Skin of body (tissue), 3 donors: ENCODE measurements at places on chromosomes 3 and 15.
A peak's percentile ranks its signal among the peaks of the same experiment; 100 is the strongest.

GRCh38 chr3:169619793-169620192, 43.7 kb downstream of the MECOM start:
- DNase-seq: peak; percentile 13

DNA sequence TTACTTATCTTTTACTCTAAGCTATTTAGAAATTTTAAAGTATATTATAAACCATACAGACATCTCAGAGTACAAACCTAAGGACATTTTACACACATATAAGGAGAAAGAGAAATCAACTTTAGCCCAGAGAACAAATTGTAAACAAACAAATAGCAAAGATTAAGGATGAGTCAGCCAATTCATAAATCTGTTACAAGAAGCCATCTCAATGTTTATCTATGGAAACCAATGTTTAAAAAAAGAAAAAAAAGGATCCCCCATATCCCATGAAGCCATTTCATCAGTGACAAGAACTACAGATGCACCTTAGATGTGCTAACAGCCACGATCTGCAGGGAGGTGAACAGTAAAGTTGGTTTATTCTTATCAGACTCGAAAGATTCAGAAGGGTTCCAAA, 437.1 kb downstream of the SHQ1 start:
- no peak for DNase-seq

GRCh38 chr3:101072300-101072699, 79.1 kb upstream of the ABI3BP start:
- DNase-seq: no peak

GRCh38 chr3:104102386-104102785, 1264.3 kb upstream of the ALCAM start:
- peak; percentile 17 for DNase-seq

DNA sequence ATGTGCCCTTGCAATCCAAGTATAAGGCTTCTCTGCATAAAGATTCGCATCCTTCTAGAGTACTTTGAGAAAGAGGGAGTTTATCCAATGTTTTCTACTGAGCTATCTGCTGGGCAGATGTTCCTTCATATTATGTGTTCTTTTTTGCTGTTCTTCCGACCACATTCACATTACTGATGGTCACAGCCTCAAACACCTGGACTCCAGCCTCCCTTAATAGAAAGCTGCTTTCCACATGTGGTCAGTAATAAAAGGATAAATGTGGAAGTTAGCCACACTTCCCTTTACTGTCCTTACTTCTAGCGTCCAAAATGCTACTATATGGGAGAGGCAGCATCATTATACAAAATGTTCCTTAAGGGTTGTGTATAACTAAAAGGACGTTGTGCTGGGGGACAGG, 116.9 kb downstream of the CD47 start:
- peak; percentile 16 for DNase-seq

DNA sequence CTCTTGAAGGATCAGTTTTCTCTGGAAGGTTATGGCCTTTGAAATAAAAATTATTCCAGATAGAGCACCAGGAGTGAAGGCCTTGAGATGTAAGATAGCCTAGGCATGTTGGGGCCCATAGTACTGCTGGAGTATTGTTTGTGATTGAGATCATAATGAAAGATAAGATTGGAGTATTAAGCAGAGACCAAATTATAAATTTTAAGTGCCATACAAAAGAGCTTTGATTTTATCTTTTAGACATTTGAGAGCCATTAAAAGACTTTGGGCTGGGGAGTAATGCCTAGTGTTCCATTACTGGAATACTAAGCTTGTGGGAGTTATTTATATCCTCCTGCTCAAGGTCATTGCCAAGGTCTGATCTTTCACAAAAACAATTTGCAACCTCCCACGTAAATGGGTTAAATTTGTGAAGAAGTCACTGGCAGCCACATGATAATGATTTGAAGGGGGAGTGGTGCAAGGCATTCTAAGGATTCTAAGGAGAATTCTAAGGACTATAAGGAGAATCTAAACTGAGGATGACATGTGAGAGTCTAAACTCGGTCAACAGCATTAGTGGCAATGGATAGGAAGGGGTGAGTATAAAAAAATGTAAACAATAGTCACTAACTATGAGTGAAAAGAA, 12.8 kb downstream of the ELL3 start:
- no peak for DNase-seq

GRCh38 chr15:84840741-84841429, 23.7 kb downstream of the ALPK3 start:
- no peak for DNase-seq

DNA sequence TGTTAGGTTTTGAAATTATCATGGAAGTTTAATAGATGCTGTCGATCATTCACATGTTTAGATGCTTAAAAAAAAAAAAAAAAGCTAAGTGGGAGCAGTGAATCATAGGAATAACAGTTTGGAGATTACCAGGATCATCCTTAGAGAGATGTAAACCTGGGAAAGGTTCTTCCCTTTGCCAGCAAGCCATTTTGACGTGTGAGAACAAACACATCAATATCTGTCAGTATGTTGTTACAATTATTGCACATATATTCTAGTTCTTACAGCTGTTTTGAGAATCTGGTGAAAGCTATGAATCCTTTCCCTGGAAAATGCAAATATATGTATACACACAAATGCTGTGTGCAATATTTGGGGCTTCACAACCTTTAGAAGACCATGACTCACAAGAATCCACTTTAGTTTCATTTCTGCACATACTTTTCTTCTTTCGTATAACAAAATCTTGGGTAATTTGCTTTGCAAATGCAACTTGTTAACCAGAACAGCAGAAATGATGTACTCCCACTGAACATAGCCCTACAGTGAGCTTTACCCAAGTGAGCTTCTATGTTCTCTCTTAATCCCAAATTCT, 12.0 kb downstream of the NFKBIZ start:
- no peak for DNase-seq

DNA sequence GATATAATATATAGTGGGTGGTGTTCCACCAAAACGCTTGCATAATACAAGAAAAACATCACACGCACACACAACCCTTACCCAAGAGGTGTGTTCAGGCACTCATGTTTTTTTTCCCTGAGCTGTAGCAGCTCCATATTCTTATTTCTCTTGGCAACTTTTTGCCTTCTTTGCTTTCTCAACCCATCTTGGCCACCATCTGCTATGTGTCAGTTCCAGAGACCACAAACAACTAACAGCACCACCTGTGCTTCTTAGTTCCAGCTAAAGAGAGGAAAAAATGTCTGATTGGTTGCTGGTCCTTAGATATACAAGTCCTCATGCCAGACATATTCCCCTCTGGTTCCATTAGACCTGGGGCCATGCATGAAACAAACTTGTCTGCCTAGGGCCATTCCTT, 11.9 kb downstream of the ACTC1 start:
- no peak for DNase-seq

- DNase-seq: no peak
These were observed 44.8 kb downstream of the SLC6A1 start for GRCh38 chr3:11037241-11037873.

DNA sequence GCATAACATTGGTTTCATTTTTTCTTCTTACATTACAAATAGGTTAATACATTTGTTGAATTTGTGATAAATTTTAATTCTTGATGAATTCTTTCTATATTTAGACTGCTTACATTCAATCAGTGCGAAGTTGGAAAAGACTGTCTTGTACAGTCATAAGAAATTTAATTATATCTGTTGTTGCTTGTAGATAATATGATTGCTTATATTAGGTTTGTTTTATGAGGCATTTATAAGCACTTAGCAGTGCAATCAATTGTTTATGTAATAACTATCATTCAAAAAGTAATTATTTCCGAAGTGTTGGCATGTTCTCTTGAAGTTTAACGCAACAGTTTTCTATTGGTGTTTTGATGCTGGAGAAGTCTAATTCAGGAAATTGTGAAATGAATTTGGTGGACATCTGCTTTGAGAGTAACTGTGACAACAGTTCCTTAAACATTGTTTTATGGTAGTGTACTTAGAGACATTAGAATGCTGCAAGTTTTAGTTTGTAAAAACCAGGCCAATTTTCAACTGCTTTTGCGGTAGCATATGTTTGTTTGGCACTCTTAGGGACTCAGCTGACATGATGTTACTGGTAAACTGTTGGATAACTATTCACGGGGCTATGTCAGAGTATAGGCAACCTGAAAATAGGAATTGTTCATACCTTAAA, 99.7 kb downstream of the NAALADL2 start:
- DNase-seq: peak; percentile 90

- DNase-seq: no peak
These were observed 29.8 kb upstream of the PLSCR1 start for GRCh38 chr3:146574173-146574572.

DNA sequence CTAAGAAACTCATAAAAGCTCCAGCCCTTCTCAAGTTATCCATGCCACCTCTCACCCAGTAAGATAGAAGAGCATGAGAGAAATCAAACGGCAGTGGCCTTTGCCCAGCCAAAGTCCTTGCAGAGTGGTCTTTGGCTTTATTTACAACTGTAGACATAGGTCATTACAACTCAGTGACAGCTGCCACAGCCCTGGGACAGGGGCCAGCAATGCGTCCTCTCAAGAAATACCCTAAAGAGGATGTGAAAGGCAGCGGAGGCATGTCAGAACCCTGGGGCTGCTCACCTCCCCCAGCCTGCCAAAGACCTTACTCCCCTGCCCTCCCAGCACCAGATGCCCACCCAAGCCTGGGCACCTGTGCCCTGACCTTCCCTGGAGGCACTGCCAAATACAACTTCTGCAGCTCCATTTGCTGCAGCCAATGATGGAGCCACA, 6.3 kb downstream of the ACAA1 start:
- no peak for DNase-seq

DNA sequence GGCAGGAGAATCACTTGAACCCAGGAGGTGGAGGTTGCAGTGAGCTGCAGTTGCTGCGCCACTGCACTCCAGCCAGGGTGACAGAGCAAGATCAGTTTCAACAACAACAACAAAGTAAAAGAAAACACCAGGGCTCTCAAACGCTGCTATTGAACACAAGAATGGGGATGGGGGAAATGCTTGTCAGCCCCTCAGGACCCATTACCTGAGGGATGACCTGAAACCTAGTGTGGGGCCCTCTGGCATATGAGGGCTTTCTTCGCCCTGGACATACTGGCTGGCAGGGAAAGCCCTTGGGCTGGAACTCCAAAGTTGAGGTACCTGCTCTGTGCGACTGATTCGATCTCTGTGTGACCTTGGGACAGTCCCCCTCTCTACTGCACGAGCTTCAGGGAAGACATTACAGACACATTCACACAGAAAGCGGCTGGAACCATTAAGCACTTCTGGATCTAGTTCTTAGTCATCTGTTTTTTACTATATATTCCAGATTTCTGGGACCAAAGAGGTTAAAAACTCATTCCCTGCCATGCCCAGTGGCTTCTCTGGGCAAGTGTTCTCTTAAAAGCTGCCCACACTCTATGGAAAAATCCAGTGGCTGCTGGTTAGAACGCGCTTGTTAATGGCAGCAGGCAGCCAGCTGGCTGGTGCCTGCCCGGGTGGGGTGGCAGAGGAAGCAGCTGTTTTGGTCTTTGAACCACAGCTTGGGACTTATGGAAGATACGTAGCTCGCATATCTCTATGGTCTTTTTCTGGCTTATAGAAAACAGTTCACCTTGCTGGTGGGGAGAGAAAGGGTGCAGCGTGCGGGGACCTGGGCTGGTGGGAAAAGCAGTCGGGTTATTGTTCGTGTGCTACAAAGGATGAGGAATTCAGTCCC, 57.2 kb downstream of the ATP1B3 start:
- no peak for DNase-seq

DNA sequence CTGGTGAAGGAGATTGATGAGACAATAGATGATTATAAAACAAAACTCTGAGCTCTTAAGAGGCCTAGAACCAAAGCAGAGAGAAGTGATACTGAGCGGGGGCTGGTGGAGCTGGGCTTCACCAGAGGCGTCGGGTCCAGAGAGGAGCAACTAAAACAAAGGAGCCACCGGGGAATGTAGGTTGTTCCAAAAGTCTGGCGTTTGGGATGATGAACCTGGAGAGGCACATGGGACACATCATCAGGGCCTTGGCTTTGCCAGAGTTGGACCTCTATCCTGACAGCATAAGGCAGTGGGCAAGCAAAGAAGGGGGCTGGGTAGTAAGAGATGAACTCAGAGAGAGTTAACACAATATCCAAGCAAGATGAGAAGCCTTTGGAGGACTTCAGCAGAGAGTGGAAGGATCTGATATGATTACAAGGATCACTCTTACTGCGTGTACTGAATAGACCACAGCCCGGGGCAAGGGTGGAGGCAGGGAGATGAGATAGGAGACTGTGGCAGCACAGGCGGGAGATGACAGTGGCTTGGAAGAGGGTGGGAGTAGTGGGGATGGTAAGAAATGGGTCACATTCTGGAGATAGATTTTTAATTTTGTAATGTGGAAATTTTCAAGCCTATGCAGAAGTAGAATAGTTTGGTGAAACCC, 36.0 kb upstream of the RASA2 start:
- no peak for DNase-seq
